Caco-2 (cell line): ENCODE measurements at places on chromosomes 3 and 15. TPM values are rescaled to one million over a fixed set of nuclear protein-coding genes. Genes with fewer than 3 reads are reported as not detected.

DNA sequence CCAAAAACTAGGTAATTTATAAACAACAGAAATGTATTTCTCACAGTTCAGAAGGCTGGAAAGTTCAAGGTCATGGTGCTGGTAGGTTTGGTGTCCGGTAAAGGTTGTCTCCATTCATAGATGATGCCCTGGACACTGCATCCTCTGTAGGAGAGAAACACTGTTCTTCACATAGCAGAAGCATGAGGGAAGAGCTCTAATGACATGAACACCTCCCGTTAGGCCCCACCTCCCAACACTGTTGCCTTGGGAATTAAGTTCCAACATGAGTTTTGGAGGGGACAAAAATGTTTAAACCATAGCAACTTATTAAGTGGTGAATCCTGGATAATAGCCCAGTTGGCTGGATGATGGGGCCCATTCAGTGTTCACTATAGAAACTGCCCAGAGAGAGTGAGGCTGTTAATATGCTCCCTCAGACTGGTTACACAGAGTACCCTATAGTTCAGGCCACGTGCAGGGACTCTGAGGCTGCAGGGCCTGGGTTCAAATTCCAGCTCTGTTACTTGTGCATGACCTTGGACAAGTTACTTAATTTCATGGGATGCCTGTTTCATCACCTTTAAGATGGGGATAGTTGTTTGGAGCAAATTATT, 37.0 kb downstream of the CCNL1 start:
- DNase-seq = no peak

The RHCG gene
- total RNA-seq = not detected in 2 replicates

- DNase-seq = no peak
These were observed 15.4 kb downstream of the PAQR5 start for GRCh38 chr15:69314131-69314530.

GRCh38 chr3:143856252-143856970, 8.1 kb upstream of the SLC9A9 start:
- DNase-seq = no peak

- no peak for DNase-seq
These were observed 24.6 kb downstream of the ITGA11 start for GRCh38 chr15:68407141-68407885.

DNA sequence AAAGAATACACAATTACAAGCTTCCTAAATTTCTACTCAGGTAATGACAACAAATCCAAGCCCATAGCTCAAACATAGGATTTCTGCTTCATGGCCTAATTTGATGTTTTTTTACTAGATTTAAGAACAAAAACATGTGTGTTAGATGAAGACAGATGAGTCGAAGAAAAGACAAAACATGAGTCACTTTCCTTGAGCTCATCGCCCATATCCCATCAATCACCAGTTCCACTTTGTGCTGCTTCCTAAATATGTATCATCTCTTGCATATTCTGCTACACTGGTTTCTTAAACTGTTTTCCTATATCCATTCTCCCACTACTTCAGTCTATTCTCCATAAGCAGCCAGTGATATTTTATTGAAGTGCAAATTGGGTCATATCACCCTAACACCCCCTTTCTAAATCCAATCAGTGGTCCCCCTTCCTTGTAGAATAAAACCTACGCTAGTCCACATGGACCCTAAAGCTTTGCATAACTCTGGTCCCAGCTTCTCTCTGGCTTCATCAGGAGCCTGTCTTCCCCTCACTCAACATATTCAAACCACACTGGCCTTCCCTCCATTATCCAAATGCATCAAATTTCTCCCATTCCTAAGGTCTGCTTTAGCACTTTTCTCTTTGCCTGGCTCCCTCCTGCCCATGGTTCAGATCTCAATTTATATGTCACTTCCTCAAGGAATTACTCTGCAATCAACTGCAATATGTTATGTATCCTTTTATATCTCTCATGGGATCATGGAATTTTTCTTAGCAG, 1033.9 kb downstream of the FHIT start:
- no peak for DNase-seq

The MGLL gene
- total RNA-seq = 7.8 and 8.4 TPM in 2 replicates

The HYAL1 gene
- 2.3 and 2.6 TPM in 2 replicates for total RNA-seq

DNA sequence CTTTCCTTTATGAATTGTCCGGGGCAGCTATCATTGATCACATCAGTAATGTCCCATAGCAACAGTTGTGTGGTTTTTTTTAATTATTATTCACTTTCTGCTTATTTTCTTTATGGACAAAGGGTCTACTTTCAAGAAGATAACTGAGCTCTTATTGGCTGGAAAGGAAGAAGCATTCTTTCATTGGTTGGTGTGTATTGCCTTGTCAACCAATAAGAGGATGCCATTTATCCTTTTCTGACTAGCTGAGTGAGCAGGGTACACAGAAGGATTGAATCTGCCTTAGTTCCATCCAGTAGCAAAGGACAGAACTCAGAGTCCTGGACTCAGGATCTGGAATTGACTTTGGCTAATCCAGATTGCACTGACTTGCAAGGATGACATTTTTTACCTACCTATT, 13.2 kb upstream of the AEN start:
- DNase-seq = no peak

The SKOR1 gene
- total RNA-seq = not detected in 2 replicates

GRCh38 chr15:31799319-31799714, 231.0 kb upstream of the CHRNA7 start:
- no peak for DNase-seq
